ENCODE measurements at places on chromosomes 1 and 21. TPM values are rescaled to one million over a fixed set of nuclear protein-coding genes. Genes with fewer than 3 reads are reported as not detected.

DNA sequence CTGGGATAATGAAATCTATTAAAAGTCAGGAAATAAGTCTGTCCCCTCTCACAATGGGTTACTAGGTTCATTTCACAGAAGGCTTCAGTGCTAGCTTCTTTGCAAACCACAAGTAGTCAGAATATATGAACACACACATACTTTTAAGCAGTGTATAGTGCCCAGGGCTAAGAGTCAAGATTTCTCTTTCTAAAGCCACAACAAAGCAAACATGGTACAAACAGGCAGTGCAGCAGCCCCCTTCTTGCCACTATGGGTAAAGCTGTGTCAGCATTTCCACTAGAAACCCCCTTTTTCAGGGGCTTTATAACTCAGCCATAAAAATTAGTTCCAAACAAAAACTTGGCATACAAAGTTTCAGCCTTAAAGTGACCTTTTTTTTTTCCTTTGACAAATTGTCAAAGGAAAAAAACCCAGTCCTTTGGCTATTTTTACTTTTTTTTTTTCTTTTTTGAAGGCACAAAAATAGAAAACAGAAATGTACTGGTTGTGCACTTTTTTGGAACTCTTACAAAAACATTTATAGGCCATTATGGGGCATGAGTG lies 315.4 kb downstream of the LMO4 start:
- DNase-seq, result no peak

GRCh38 chr1:7755448-7755847 lies 15.6 kb upstream of the VAMP3 start:
- no peak for DNase-seq

DNA sequence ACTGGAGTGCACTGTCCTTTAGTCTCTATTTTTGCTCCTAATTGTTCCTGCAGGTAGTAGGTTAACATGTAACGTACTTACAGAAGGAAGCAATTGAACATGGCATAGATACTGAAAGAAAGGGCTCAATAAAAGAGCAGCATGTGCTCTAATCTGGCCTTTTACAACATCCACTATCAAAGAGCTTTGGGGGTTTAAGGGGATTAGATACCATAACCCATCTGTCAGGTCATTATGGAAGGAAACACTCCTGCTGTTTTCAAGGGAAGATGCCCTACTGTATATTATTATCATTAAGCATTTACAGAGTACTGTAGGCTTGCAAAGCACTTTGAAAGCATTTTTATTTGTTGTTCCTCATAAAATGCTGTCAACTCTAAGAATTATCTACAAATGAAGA lies 152.8 kb downstream of the TTLL7 start:
- DNase-seq, result no peak

DNA sequence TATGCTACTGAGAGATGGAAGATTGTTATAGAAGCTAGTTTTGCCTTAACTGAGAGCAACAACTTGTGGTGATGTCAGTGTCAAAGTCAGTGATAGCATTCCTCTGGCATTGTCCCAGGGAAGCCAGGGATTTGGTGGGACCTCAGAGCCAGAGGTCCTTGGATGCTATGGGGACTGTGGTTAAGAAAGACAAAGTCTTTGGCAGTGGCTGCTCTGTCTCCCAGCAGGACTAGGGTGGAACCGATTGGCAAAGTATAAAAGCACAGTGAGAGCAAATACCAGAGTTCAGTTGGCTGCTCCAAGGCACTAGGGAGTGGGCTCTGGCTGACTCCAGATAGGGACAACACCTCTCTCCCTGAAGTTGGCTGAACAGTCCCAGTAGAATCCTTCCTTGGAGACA lies 104.8 kb downstream of the GDAP2 start:
- DNase-seq, result no peak

DNA sequence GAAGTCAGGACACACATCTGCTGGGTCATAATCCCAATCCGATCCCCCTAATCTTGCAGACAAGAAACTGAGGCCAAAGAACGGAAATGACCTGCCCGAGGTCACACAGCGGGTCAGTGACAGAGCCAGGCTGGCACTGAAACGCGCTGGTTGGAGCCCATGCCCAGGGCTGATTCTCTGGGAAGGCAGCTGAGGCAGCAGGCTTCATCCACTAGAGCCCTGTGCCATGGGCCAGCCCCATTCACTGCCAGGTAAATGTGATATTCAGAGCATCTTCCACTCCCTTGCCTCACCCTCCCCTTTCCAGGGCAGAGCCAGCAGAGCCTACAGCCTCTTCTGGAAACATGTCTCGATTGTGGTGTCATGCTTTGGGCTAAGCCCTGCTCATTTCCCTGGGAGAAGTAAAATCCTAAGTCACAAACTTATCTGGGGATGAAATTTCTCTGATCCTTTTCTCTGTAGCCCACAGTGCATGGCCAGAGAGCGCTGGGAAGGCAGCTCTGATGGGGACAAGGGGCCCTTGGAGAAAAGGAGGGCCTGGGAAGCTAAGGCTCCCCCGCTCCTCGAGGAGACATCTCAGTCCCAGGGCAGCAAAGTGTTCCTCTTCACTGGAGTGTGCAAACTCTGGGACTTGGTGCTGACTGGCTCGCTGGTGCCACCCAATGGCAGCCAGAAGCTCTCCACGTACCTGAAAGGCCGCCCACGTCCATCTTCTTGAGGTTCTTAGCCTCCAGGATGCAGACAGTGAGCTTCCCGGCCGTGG lies 110.4 kb downstream of the SYT2 start:
- DNase-seq, result no peak

ADAM30 gene
- total RNA-seq, result not detected
